ENCODE measurements at places on chromosomes 11 and 22.

GRCh38 chr11:32597921-32598320 lies 14.3 kb downstream of the EIF3M start:
- DNase-seq, result no peak

DNA sequence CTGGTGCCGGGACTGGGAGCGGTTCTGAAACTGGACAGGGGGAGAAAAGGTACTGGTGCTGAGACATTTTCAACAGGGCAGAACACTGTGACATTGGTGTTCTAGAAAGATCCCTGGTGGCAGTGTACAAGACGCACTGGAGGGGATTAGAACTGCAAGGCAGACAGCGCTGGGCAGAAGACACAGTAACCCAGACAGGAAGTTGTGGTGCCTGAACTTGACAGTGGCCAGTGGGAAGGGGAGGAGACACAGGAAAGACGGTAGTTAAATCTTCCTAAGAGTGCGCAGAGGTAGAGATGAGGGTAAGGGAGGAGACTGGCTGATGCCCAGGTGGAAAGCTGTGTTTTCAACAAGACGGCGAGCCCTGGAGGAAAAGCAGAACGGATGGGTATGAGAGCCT lies 24.5 kb downstream of the FAM227A start:
- DNase-seq, result no peak

DNA sequence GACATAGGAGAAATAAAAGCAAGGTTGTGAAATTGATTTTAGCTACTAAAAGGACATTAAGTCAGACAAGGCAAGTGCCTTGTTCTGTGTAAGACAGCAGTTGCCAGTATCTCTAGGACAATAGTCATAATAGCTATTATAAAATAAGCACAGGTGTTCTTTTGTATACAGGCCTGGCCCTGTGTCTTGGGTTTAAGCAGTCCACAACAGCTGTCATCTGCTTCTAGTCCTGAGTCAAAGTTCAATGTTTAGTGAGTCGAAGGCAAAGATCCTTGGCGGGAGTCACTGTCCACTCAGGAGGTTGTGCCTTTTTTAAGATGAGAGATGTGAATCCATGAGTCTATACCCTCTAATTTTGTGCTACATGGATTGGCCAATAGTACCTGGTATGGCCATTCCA lies 79.5 kb downstream of the SC5D start:
- DNase-seq, result no peak

GRCh38 chr11:113645593-113646349 lies 60.3 kb downstream of the TMPRSS5 start:
- DNase-seq, result no peak

DNA sequence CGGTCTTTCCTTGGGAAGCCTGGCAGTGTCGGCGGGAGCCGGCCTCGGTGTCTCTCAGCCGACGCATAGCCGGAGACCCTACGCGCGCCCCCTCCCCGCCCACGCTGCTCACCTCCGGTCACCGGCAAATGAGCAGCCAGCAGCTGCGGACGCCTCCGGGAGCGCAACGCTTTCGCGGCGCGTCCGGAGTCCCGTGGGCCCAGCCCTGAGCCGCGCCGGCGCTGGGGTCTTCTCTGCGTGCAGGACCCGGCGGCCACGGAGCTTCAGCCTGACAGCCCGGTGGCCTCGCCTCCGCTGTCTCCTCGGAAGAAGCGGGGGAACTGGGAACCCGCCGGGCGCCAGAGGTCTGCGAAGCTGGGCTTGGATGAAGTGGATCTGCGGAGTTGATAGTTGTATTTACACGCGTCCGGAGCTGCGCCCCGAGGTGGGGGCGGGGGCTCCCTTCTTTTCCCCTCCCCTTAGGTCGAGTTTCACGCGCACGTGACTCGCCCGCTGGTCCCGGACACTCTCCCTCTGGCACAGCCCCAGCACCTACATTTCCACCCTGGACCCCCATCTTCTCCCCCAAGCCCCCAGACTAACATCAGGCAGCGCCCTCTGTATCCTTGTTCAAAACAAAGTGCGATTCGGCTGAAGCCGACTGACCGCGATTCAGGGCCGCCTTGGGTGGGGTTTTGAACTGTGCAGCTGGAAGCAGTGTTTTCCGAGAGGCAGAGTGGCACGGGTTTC lies at the start of gene SLC43A1:
SLC43A1 (minus strand) TSS at position 371 of the 729 bp plus-strand sequence. CDS start 1,591 bp downstream, outside the sequence.
- no peak for DNase-seq

- no peak for DNase-seq
Observed at GRCh38 chr11:11250470-11250869, 102.6 kb downstream of the CSNK2A3 start.

DNA sequence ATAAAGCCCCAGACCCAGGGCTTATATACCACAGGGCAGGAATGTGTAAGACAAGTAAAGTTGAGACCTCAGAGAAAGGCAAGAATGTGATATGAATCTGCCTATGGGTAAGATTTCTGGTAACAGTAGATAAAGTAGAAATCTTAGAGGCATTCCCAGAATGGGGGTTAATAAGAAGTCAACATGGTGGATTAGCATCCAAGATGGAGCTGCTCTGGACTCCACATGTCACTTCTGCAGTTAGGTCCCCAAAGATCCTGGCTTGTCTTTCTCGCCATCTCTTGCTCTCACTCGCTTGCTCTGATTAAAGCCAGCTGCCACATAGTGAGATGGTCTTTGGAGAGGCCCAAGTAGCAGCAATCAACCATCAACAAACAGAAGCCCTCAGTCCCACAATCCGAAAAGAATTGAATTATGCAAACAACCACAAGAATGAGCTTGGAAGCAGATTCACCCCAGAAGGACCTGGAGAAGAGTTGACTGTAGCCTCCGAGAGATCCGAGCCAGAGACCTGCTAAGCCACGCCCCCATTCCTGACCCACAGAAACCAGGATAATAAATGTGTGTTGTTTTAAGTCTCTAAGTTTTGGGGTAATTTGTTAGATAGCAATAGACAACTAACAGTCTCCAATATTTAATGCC lies 5.4 kb upstream of the C11orf86 start:
- DNase-seq, result no peak
